ENCODE measurements at places on chromosomes 5 and 9.

DNA sequence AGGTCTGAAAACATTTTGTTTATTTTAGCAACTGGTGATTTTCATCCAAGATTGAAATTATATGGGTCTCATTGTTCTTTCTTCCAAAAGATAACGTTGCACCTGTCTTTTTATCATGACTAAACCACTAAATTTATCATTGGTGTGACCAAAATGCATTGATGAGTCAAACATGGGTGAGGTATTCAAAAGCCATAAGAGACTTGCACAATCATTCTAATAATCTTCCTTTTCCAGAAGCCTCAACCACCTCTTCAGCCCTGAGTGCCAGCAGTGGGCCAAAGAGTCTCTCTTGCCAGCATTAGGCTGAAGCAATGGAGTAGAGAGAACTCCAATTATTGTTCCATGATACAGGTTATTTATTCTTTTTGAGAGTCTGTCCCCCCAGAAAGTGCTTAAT lies 198.9 kb downstream of the LURAP1L start:
- no peak for DNase-seq

DNA sequence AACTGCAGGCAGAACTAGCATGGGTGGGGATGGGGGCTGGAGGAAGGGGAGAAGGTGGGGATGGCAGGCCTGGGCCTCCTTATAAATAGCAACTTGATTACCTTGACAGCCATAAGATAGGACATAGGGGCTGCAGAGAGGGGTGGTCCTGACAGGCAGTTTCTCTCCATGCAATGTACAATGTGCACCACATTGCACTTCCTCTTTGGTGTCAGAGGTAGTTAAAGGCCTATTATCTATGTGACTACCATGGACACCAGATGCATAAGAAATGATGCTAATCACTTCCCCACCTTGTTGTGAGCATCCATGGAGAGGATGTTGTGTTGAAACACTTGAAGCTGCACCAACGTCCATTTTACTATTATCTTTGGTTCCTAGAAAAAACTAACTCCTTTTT lies 20.2 kb upstream of the SUB1 start:
- DNase-seq, result no peak

GRCh38 chr5:171661143-171661542 lies 124.5 kb upstream of the SMIM23 start:
- no peak for DNase-seq

DNA sequence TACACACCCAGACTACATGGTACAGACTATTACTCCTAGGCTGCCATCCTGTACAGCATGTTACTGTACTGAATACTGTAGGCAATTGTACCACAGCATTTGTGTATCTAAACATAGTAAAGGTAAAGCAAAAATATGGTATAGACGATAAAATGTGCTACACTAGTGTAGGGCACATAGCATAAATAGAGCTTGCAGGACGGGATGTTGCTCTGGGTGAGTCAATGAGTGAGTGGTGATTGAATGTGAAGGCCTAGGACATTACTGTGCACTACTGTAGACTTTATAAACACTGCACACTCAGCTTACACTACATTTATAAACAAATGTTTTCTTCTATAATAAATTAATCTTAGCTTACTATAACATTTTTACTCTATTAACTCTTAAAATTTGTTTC lies 25.6 kb downstream of the ANKRD55 start:
- no peak for DNase-seq

GRCh38 chr5:36502608-36503007 lies 103.8 kb upstream of the SLC1A3 start:
- DNase-seq, result no peak

DNA sequence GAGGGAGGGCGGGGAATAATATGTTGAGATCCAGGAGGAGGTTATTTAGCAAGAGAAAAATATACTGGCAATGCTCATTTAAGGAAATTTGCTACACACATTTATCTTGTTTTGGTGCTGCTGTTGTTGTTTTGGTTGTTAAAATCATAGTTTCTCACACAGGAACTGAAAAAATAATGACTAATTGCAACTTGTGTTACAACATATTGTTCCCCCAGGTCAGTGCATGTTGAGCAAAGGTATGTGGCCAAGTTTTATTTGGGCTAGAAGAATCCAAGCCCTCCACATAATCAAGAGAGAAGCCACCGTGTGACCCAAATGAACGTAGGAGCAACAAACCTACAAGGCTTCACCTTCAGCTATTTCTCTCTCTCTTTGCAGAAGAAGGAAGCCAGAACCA lies 220.3 kb upstream of the DAPK1 start:
- DNase-seq, result no peak

DNA sequence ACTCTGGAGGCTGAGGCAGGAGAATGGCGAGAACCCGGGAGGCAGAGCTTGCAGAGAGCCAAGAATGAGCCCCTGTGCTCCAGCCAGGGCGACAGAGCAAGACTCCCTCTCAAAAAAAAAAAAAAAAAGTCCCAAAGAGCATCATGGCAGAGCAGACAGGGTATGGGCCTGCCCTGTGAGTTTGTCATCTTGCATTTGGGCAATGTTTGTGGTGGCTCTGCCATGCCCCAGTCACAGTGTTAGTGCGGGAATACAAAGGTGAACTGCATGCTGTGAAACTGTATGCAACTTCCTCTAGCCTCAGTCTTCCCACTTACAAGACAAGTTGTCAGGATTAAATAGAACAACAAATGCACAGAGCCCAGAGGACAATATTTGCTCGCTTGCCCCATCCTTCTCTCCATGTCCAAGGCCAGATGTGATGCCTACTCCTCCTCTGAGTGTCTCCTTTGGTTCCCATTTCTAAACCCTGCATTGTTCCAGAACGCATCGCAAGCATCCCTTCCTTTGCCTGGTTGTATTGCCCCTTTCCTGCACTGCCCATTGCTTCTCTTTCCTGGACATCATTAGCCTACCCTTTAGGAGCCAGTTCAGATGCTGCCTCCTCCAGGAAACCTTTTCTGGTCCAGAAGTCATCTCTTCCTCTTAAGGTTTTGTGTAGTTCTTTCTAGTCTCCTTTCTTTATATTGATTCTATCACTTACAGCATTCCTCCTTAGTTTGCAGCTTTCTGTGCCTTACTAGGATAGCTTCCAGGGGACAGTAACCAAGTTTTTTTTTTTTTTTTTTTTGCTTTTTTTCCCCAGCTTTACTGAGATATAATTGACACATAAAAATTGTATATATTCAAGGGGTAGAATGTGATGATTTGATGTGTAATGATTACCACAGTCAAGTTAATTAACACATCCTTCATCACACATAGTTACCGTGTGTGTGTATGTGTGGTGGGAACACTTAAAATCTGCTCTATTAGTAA lies 69.0 kb upstream of the TNFAIP8 start:
- no peak for DNase-seq

Data from stimulated activated CD8-positive, alpha-beta memory T cell treated with anti-CD3 and anti-CD28 coated beads, Interleukin-15, amount 100 ng/mL, for 24 hours (primary cell).